ENCODE measurements at places on chromosomes 6 and 20.
A peak's percentile ranks its signal among the peaks of the same experiment; 100 is the strongest.

GRCh38 chr6:56017198-56017597, 141.8 kb upstream of the BMP5 start:
- no peak for DNase-seq

DNA sequence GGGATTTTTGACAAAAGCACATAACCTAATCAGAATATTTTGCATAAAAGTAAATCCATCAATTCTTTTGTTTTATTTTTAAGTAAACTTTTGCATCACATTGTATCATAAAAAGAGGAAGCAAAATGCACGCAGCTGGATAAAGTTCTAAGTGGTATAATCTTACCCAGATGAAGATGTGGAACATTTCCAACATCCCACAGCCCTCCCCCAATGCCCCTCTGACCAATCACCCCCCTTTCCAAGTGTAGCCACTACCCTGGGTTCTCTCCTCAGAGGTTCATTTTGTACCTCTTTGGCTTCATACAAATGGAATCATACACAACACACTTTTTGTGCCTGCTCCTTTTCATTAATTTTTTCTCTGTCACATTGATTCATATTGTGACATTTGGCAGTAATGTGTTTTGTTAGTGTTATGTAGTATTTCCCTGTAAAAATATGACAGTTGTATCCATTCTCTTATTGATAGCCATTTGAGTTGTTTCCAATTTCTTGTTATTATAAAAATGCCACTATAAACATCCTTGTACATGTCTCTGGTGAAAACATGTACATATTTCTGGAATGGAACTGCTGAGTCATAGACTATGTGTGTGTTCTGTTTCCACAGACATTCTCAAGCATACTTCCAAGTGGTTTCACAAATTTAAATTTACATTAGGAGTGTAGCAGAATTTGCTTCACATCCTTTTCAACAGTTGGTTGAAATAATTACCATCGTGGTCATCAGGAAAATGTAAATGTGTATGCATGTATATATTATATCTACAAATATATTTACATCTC, 92.9 kb upstream of the SYNDIG1 start:
- no peak for DNase-seq

- DNase-seq: no peak
These were observed 13.8 kb upstream of the TLDC2 start for GRCh38 chr20:36861875-36862801.

DNA sequence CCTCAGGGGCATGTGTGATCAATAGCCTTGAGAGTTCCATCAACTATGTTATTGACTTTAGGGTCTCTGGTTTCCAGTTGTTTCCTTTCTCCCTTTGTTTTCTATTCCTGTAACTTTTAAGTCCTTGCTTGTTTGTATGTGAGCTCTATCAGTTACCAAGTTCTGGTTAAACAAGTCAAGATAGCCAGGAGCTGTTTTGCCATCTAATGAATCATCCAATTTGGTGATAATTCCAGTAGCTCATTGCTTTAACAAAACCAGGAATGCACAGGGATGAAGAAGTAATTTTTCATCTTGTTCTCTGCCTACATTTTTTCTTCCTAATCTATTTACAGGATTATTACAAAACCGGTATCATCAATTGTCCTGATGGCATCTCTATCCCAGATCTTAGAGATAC, 36.5 kb downstream of the KCTD20 start:
- no peak for DNase-seq

DNA sequence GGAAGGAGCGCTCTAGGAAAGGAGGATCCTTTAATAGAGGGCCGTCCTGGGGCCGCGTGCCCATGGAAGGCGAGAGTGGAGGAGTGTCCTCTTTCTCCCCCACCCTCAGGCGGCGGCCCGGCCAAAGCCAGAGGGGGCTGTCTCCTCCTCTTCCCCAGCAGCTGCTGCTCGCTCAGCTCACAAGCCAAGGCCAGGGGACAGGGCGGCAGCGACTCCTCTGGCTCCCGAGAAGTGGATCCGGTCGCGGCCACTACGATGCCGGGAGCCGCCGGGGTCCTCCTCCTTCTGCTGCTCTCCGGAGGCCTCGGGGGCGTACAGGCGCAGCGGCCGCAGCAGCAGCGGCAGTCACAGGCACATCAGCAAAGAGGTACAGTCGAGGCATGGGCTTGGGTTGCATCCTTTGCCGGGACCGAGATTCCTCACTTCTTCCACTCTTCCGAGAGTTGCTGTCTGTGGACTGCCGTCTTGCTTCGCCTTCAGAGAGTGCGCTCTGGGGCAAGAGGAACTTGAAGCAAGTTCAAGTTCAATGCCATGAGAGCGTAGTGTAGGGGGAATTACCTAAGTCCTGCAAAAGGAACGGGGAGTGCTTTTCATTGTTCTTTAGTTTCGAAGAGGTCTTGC, at the start of gene LAMA2:
Gene LAMA2 (plus strand): TSS at position 148 of the 621 bp plus-strand sequence. CDS start 108 bp downstream, at position 256.
- no peak for DNase-seq

DNA sequence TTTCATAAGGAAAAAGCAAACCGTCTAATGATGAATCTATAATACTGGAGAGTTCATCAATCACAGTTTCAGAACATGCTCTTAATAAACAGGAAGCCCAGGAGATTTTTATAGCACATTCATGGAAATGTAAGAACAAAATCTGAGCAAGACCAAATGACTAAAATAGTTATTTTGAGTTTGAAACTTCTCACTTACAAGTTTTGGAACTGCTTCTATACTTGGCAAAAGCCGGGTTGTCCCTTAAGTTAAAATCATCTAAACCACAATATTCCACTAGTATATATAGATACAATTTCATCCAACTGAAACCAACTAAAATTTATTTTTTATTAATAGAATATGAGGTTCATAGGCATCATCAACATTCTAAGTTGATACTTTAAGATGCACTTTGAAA, 268.2 kb downstream of the PHACTR1 start:
- no peak for DNase-seq

GRCh38 chr6:148470606-148471465, 128.2 kb downstream of the SASH1 start:
- DNase-seq: no peak

DNA sequence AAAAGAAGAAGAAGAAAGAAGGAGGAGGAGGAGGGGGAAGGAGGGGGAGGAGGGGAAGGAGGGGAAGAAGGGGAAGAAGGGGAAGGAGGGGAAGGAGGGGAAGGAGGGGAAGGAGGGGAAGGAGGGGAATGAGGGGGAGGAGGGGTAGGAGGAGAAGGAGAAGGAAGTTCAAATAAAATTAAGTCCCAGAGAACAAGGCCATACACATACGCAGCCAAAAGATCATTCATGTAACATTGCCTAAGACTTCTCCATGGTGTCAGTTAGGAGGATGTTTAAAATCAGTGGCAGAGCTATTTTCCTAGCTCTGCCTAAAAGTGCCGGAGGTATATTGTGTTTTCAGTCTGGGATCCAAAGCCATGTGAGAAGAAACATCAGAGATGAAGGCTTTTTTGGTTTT, 75.8 kb downstream of the PLCB4 start:
- no peak for DNase-seq

GRCh38 chr6:48928937-48929336, 534.1 kb downstream of the MMUT start:
- no peak for DNase-seq

DNA sequence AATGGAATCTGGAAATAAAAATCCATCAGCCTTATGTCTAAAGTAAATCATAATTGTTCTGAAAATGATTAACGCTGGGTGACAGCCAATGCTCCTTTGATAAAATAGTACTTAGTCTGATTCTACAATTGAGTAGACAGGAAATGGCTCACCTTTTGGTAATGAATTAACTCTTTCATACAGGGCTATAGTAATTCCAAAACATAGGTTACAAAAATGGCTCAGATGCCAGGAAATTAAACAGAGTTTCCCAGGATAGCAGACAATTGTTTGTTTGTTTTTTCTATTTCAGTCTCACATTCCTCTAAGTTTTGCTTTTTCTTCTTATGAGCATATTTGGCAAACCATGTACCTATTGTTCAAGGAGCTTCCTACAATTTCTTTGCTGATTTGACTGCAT, 257.2 kb upstream of the EPHA7 start:
- no peak for DNase-seq

DNA sequence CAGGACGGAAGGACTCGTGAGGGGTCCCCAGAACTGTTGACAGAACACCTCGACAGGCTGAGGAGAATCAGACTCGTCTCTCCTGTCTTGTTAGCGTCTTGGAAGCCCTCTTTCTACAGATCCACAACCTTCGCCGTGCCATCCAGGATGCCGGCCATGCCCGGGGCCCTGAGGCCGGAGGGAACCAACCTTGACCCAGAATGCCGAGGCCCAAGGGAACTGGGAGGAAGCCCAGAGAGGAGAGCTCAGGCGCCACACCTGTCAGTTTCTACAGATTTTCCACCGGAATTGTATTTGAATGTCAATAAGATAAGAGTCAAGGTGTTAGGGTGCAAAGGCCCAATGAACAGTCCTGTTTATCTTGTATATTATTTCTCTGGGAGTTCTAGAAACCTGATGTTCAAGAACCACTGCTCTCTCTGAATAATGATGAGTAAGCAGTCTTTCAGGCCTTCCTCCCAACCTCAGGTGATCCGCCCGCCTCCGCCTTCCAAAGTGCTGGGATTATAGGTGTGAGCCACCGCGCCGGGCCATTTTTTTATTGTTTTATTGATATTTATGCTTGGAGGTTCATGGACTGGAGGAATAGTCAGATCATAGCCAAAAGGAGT, 799 bp upstream of the ME1 start:
- DNase-seq: no peak

DNA sequence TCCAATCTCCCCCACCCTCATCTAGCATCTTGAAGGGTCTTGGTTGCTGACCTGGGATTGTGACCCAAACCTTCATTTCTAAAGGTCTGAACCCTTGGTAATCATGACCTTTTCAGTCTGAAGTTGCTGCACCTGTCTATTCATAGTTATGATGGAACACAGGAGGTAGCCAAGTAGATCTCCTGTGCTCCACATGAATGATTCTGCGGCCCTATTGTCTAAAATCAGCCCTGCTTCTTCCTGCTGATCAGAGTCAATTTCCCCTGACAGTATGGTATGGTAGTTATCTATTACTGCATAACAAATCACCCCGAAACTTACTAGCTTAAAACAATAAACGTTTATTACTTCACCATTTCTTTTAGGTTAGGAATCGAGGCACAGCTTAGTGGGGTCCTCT, 9.0 kb downstream of the OR2B6 start:
- DNase-seq: no peak

- no peak for DNase-seq
These were observed 12.8 kb upstream of the ZNFX1 start for GRCh38 chr20:49290608-49291191.

DNA sequence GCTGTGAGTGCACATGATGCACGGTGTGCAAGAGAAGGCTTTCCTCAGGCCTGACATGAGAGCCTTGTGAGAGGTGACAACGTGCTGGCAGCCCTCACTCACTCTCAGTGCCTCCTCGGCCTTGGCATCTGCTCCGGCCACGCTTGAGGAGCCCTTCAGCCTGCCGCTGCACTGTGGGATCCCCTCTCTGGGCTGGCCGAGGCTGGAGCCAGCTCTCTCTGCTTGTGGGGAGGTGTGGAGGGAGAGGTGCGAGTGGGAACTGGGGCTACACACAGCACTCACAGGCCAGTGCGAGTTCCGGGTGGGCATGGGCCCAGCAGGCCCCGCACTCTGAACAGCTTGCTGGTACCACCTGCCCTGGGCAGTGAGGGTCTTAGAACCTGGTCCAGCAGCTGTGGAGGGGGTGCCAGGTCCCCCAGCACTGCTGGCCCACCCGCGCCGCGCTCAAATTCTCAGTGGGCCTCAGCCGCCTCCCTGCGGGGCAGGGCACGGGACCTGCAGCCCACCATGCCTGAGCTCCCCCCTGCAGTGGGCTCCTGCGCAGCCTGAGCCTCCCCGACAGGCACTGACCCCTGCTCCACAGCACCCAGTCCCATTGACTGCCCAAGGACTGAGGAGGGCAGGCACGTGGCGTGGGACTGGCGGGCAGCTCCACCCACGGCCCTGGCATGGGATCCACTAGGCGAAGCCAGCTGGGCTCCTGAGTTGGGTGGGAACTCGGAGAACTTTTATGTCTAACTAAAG, 74.9 kb upstream of the BMP5 start:
- DNase-seq: no peak

DNA sequence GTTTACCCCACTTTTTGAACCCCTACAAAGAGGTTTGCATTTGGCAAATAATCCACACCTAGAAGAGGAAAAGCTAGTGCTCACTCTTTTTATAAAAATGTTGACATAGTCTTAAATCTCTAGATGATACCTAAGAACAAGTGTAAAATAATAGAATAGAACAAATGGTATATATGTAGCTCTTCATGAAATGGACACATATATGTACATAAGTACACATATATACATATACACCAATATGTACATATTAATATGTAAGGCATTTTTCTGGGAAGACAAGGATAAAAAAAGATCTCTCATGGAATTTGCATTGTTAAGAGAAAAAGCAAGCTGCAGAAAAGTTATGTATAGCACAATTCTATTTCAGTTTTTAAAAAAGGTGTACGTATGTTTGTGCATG, 27.6 kb upstream of the RIPOR2 start:
- DNase-seq: no peak

DNA sequence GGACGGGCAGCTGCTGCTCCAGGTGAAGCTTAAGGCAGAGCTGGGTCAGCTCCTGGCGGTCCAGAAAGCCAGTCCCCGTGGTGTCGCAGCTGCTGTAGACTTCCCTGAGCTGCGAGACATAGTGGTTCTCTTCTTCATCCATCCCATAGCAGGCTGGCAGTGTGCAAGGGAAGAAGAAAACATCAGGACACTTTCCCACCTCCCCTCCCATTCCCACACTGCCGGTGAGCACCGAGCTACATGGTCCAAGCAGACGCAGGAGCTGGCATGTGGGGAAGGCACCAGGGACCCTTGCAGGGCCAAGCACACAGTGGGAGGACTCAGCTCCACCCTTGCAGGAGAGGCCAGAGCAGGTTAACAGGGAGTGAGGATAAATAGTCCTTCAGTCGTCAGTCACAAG, 58.9 kb downstream of the NINL start:
- no peak for DNase-seq

GRCh38 chr6:122734529-122735395, 44.8 kb upstream of the FABP7 start:
- no peak for DNase-seq

- DNase-seq: no peak
These were observed 23.1 kb downstream of the SPAG4 start for GRCh38 chr20:35638751-35639150.

DNA sequence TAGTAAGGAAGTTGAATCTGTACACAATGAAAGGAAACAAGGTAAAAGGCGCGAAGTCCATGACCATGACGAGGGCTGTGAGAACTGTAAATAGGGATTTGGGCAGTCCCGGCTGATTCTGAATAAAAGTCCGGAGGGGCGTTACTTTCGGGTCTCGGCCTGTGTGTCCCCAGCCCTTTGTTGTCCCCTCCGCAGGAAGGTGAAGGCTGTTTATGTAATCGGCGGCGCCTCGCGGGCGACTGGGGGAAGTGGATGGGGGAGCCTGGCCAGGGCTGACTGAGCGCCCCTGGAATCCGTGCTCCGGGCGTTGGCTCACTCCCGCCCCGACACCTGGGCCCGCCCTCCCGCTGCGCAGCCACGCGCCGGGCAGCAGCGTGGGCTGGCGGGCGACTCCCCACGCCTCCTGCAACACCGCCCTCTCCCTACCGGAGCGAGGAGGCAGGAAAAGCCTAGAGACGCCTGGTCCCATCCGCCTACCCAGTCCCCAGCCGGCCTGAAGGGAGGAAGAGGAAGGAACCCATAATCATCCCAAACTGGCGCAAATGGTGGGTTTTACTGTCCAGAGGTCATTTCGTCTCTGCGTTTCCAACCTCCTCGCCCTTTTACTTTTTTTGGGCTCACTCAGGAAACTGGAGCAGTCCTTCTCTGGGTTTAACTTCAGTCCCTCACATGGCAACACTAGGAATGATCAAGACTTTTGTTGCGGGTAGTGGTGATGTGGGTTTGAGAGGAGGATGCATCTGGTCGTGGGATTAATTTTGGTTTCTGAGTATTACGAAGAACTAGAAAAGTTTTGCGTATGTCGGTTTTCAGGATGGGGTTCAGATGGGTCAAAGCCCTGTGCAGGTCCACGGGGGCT, 12.1 kb downstream of the TRIM31 start:
- DNase-seq: peak; percentile 4
